ENCODE measurements at places on chromosomes 2 and 18.
A peak's percentile ranks its signal among the peaks of the same experiment; 100 is the strongest.

DNA sequence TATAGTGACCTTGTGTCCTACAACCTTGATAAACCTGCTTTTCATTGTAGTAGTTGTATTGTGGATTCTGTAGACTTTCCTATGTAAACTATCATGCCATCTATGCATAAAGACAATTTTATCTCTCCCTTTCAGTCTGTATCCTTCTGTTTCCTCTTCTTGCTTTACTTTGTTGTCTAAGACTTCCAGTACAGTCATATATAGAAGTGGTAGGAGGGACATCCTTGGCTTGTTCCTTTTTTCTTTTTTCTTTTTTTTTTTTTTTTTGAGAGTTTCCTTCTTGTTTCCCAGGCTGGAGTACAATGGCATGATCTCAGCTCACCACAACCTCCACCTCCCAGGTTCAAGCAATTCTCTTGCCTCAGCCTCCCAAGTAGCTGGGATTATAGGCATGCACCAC lies 39.7 kb downstream of the UBE2F start:
- DNase-seq: no peak

GRCh38 chr2:99389371-99389770 lies 52.2 kb downstream of the EIF5B start:
- no peak for DNase-seq

- no peak for DNase-seq
Measured at GRCh38 chr2:231334981-231335380, 60.5 kb upstream of the B3GNT7 start.

GRCh38 chr2:100178085-100178788 lies 35.8 kb upstream of the AFF3 start:
- DNase-seq: peak; percentile 16

DNA sequence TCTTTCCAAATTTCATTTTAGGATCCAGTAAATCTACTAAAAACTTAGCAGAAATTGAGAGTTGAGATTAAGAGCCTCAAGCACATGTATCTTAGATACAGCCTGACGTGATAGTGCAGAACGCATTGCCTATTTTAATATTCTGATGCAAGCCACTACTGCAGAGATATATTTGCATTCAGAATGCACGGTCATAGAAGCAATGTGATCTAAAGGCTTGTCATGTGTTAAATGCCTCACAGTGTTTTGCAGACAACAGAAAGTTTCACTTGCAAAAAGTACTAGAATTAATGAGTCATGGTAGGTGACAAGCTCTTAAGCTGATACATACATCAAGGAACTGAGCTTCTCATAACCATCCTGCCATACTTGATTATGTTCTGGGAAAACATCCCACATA lies 886.7 kb upstream of the CHAC2 start:
- no peak for DNase-seq

DNA sequence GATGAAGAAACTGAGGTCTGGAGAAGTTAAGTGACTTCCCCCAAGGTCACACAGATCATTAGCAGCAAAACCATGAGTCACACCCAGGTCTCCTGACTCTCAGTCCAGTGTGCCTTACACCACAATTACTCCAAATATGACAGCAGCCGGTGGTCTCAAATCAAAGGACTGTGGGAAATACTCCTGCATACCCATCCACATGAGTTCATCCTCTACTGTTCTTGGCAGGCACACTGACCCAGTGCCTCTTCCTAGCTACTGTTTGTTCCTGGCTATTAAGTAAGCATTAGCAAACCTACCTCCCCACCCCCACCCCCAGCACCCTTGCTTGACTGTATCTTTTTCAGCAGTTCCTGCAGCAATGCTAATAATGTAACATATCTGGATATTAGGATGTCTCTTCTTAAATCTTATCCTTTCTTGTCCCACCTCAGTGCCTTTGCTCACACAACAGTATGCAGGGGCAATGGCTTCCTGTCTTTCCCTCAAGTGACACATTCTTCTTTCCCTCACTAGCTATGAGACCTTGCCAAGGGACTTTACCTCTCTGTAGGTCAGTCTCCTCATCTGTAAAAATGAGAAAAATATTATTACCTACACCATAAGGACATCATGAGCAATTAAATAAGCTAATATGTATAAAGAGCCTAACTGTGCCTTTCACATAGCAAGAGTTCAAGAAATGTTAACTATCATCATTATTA lies 46.2 kb downstream of the FAM98A start:
- DNase-seq: no peak

- DNase-seq: no peak
Measured at GRCh38 chr18:8088626-8089025, 520.6 kb upstream of the RAB12 start.

- no peak for DNase-seq
Measured at GRCh38 chr2:47269316-47270232, 114.5 kb upstream of the STPG4 start.

- no peak for DNase-seq
Measured at GRCh38 chr2:62972601-62973000, 78.0 kb upstream of the OTX1 start.

- no peak for DNase-seq
Measured at GRCh38 chr2:173048522-173048896, 27.1 kb upstream of the MAP3K20 start.

GRCh38 chr2:198371921-198372543 lies 567.6 kb downstream of the PLCL1 start:
- no peak for DNase-seq

DNA sequence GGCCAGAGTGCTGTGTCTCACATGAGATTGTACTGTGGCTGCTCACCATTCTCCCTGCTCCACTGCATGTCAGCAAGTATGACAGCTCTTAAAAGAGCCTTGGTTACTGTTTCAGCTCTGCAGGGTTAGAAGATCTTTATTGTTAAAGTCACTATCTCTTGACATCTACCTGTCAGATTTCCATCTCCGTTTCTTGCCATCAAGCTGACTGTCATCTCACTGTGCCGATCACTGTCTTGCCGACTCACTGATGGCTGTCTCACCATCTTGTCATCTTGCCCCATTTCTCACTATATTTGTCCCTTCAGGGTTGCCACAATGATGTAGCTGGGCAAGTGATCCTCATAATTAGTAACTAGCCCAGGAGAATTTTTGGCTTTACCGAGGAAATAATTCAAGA lies 800.9 kb upstream of the CDH7 start:
- DNase-seq: no peak

DNA sequence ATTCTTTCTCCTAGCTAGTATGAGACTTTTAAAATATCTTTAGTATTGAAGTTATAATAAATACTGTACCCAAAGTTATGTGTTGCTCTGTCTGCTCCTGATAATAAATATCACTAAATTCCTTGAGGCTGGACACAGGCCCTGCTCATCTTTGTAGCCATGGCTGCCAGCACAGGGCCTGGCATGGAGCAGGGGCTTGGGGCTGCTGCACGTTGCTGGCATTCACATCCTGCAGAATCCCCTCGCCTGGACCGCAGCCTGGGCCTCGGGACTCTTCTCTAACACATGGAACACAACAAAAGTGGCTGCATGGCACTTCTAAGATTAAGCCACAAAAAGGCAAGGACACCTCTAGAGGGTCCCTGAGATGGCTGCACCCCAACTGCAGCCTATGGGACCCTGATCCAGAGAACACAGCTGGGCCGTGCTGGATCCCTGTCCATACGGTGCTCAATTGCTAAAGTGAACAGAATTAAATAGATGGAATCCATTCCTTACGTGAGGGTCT lies 477.5 kb upstream of the MYT1L start:
- no peak for DNase-seq

- DNase-seq: no peak
Measured at GRCh38 chr18:67600181-67601180, 84.0 kb upstream of the DSEL start.

GRCh38 chr2:127275789-127276188 lies 18.2 kb downstream of the ERCC3 start:
- DNase-seq: no peak

DNA sequence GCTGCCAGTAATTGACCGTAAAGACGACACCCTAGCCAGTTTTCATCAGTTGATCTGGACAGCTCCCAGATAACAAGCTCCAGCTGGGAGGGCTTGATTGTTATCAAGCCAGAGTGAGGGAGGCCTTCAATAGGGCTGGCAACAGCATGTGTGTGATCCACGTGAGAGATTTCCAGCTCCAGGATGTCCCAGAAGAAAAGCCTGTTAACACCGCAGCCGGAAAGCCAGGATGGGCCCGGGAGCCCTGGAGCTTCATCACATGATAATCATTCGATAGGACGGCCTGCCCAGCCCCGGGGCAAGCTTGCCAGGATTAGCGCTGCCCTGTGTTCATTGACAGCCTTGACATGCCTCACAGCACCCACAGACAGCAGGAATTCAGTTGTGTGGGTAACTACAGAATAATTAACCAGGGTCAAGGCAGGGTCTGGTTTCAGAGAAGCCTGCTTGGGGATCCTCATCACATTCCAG lies 182.5 kb downstream of the C1D start:
- DNase-seq: no peak

GRCh38 chr2:76733736-76734135 lies 788.4 kb downstream of the LRRTM4 start:
- no peak for DNase-seq

GRCh38 chr18:9647496-9648323 lies 33.4 kb upstream of the PPP4R1 start:
- DNase-seq: no peak

- no peak for DNase-seq
Measured at GRCh38 chr18:25164848-25165811, 186.8 kb downstream of the ZNF521 start.

DNA sequence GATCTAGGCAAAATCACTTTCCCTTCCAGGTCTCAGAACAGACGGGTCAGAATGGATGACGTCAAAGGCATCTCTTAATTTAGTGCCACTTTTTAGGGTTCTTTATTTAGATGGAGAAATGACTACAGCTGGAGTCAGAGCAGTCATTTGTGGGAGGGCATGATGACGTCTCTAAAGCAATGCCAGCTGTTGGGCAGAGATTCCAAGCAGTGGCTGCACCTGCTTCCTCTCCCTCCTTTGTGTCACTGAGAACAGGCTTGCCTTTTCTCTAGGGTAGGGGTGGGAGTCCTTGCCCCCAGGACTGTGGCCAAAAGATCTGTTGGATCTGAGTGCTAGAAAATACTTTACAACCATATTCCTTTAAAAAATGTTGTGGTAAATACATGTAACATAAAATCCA lies 28.7 kb upstream of the SKOR2 start:
- no peak for DNase-seq

DNA sequence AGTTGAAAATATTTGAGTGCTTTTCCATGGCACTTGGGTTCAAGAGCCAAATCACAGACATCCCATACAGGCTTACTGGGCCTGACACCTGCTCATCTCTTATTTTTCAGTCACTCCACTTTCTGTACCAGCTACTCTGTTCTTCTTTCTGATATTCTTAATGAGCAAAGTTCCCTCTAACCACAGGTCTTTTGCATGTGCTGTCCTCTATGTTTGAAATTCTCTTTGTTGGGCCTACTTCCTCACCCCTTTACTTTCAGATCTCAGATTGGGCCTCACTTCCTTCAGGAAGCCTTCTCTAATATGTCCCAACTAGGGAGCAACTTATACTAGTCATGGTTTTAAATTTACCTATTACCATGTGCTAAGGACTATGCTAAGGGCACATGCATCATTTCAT lies 81.8 kb upstream of the RBMS1 start:
- no peak for DNase-seq

DNA sequence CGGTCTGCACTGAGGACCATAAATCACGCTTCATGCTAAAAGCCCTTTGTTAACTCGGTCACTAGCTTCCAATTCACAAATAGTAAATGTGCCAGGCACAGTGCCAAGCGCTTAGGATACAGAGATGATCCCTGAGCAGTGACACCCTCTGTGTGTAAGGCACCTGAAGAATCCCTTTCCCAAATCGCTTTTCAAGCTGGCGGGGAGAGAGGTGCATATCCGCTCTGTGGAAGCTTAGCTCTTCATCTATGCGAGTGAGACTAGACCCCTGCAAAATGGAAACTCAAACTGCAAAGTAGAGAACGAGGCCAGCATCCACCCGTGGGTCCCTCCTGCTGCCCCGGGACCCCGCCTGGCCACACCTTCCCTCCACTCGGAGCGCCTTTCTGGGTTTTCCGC lies 2.4 kb downstream of the PIEZO2 start:
- no peak for DNase-seq

DNA sequence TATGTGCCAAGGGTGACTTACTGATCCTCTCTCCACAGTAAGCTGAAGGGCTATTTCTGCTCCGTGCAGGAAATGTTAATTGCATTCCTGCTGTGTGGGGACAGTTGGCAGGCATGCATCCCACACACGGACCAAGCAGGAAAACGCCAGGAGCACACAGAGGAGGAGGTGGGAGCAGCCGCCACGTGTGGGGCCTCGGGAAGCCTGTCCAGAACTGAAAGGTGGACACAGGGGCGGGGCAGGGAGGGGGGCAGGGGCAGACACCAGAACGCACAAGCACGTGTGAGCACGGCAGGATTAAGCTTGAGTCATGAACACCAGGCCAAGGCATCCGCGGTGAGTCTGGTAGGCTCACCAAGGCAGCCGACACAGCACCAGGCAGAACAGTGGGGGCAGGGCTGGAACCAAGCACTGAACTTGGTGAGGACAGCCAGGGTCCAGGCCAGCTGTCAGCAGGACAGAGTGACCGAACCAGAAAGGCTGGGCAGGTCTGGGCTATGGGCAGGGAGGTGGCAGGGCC lies 177.1 kb downstream of the EIPR1 start:
- DNase-seq: no peak

- DNase-seq: no peak
Measured at GRCh38 chr2:141109633-141110032, 1021.2 kb downstream of the LRP1B start.

All from stimulated activated CD4-positive, alpha-beta T cell treated with anti-CD3 and anti-CD28 coated beads, Interleukin-1b, Interleukin-23, amount 100 ng/mL, for 48 hours (primary cell).